ENCODE measurements at places on chromosomes 1 and 21.

DNA sequence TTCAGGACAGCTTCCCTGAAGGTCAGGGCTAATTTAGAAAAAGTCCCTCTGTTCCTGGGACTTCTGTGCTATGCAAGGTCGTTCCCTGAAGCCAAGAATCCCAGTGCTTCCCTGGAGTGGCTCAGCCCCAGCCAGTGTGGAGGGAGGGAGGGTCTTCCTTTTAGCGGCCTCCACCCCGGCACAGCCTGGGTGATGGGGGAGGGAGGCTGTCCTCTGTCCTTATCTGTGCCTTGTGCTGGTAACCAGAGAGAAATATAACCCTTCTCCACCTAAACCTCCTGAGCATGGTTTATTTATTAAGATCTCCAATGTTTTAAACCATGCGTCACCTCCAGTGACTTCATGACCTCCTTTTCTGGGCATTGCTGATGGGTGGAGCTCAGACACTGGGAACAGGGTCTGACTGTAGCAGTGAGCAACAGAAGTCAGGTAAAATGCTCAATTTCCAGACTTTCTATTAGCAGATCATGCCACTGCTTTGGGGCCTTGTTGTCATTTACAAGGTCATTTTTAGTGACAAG is 157.1 kb downstream of the DSCAM start:
- no peak for DNase-seq

- DNase-seq: no peak
These were observed 23.5 kb upstream of the LBR start for GRCh38 chr1:225451340-225451739.

GRCh38 chr1:117610036-117610435 is 4.2 kb downstream of the TENT5C start:
- no peak for DNase-seq

- no peak for DNase-seq
These were observed 25.6 kb downstream of the LRRC71 start for GRCh38 chr1:156945881-156946661.

GRCh38 chr1:15526021-15526489 is 593 bp upstream of the DNAJC16 start:
- no peak for DNase-seq

- DNase-seq: no peak
These were observed 138.6 kb downstream of the PEX14 start for GRCh38 chr1:10613340-10613739.

GRCh38 chr1:56993475-56993874 is 27.7 kb upstream of the C8B start:
- no peak for DNase-seq

DNA sequence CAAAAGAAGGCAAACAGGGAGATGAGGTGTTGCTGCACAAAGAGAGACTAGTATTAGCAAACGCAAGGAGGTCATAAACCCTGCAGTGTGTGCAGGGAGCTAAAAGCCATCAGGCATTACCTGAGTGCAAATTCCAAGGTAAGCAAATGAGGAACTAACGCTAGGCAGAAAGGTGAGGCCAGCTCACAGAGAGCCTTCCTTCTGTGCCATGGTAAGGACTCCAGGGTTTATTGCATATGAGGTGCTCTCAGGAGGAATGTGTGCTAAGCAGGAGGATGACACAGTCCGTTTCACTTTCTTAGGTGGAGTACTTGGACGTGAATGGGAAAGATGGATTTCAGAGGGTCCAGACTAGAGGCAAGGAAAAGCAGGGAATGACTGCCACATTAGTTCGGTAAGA is 44.6 kb upstream of the MYBPHL start:
- DNase-seq: no peak

Measured in activated T-cell treated with anti-CD3 and anti-CD28 coated beads, Interleukin-2, amount 50 U/mL, for 1 hour (primary cell).